ENCODE measurements at places on chromosomes 11 and 22.

DNA sequence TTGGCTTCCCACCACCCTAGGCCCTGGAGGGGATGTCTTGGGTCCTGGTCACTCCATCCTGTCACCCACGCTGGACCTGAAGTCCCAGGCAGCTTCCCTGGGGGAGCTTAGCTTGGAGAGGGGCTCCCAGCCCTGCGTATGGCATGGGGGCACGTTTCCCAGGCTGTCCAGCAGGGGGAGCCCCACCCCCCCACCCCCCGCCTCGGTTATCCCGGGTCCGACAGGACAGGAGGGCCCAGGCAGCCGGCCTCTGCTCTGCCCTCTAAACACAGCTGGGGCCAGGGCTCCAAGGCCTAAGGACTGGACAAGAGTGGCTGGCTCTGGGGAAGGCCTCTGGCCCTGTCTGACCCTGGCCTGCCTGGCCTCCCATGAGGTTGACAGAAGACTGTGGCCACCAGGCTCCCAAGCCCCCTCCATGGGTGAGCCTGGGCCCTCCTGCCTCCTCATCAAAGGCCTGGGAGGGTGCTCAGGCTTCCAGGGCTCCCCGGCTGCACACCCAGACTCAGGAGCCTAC, 104.8 kb downstream of the NECTIN1 start:
- DNase-seq: no peak

DNA sequence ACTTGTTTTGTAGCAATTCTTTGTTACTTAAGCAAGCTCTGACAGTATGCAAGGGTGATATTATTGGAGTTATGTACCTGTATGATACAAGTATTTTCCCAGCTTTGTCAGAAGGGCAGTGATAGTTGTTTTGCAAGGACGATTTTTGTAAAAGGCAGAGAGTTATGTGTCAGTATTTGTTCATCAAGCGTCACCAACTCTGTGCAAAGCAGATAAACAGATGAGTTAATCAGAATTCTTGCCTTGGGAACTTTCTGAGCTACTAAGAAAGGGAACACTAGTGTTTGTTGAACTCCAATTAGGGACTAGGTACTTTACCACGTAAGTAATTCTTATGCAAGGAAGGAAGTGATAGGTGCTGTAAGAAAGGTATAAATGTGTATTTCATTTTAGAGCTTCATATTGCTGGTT, 1.4 kb downstream of the USP47 start:
- no peak for DNase-seq

DNA sequence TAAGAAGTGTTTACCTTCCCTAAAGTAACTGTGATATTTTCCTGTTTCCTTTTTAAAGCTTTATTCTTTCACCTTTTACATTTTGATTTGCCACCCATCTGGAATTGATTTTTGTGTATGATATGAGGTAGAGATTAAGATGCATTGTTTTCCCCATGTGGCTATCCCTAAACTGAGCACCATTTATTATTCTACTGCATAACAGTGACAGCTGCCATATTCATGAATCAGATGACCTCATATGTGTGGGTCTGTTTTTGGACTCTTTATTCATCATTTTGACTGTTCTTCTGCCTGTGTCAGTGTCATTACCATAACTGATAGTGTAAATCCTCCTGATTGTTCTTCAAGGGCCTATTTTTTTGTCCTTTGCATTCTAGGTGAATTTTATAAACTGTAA, 50.8 kb downstream of the HIPK3 start:
- DNase-seq: no peak

DNA sequence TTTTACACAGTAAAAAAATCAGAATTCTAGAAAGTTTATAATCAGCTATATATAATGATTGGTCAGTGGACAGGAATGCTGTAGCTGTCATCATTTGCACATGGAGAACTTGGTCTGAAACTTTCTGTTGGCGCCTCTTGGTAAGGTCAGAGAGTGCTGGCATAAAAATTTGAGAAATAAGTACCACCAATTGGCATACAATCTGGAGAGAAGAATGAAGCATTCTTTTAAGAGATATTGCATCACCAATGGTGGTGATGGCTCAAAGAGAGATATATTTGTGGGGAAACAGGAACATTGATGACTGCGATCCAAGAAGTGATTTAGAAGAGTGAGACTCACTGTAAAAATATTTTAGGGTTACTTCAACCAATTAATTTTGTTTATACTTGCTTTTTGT, 19.8 kb upstream of the OOSP1 start:
- no peak for DNase-seq

DNA sequence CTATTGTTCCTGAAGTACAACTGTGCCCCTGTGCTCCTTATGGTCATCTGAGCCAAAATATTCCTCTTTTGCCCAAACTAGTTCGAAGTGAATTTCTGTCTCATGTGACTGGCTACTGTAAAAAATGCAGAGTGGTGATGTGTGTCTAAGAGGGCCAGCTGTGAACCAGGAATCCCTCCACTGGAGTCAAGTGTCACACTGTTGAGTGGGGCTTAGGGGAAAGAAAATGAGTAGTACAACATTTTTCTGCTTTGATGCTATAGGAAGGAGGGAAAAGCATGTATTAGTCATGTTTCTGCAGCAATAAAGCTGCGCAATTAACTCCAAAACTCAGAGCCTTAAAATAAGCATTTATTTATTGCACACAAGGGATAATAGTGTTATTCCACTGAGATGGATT, 39.8 kb upstream of the HMGXB4 start:
- DNase-seq: no peak

DNA sequence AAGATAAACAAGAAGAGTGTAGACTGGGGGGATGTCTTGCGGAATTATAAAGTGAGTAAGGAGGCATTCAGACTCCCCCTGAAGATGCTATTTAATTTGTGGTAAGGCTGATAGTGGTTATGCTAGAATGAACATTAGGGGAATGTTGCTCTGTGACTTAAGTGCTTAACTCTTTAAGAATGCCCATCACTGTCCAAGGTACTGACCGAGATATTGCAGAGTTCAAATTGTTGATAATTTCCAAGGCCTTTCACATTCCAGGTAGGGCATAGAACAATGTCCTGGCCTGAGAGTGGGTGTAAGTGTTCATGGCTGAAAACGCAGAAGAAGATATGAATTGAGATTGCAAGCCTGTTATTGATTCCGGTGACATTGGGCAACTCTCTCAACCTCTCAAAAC, 90.3 kb upstream of the SEZ6L start:
- no peak for DNase-seq

- DNase-seq: no peak
Measured at GRCh38 chr11:57568330-57568766, 876 bp upstream of the UBE2L6 start.

GRCh38 chr11:19910931-19911330, 198.3 kb downstream of the NAV2 start:
- DNase-seq: no peak

DNA sequence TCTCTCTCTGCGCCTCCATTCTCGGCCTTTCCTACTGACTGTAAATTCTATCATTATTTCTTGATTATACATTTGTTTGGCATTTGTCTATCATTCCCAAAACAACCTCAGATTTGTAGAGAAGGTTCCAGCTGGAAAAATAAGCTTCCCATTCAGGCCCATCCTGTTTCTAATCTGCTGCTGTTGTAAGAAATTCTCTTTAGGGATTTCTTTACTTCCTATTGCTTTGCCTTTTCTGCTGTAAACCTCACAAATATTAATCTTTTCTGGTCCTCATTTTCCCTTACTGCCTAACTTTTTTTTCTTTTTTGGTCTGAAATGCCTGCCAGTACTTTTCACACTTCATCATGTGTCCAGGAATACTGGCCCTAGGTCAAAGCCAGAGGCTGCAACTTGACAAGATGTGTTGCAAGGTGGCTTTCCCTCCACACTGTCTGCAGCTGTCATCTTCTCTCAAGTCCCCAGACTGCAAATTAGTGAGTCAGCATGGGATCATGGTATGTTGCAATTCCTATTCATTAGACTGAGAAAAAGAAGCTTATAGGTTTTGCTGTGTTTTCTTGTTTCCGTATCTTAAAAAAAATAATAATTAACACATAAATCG, 858.7 kb upstream of the CHORDC1 start:
- no peak for DNase-seq

- no peak for DNase-seq
Measured at GRCh38 chr11:76067099-76067498, 139.2 kb downstream of the WNT11 start.

GRCh38 chr11:130198964-130199363, 39.4 kb downstream of the ST14 start:
- DNase-seq: no peak

DNA sequence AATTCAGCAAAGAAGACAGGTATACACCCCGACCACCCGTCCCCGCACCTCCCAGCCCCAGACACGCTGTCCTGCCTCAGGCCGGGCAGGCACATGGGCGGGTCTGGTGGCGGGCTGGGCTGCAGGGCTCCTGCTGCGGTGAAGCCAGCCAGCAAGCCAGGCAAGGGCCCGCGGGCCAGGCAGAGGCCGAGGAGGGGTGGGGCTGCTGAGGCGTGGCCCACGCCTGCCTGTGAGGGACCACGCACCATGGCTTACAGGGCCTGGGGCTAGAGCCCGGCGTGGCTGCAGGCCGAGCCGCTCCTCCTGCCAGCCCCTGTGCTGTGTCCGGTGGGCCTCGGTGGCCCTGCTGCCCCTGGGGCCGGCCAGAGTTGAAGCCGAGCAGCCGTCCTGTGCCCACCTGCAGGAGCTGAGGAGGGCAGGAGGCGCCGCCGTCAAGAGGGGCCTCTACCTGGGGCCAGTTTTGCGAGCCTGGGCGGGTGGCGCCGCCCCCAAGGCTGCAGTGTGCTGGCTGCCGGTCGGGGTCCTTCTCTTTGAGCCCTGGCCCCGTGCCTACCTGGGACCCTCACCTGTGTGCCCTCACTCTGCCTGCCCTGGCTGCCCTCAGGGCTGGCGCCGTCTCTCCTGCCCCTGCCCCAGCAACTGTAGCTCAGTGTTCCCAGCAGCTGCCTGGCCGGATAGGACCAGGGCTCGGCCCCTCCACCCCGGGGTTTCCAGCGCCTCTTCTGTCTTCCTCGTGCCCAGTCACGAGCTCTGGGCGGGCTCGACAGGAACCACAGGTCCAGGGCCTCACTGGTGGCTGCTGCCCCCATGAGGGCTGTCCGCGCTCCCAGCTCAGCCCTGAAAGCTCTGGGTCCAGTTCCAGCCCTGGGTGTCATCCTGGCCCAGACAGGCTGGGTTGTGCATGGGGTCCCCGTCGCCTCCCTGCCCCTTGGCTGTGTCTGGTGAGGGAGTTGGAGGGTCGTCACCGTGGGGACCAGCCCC, 38.4 kb downstream of the MOB2 start:
- DNase-seq: no peak

DNA sequence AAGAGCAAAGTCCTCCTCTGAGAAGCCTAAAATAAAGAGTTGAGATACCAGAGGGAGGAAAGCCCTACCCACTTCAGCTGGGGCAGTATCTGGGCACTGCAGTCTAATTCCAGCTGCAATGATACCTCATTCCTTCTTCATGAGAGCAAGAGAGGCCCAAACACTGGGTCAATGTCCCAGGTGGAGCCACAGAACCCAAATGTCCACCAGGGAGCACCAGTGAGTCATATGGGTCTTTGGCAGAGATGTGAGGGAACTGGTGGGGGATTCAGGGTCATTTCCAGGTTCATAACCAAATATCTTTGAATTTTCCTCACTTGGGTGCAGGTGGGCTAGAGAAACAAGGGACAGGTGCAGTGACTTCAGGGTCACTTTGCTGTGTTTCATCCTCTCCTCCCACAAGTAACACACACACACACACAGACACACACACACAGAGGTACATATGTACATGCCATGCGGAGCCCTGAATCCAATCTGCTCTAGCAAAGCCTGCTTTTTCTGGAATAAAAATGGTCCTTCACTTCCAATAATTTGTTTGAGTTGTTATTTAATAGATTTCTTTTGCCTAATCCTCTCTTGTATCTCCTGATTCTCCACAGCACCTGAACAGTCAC, 585.4 kb downstream of the SOX6 start:
- DNase-seq: no peak

DNA sequence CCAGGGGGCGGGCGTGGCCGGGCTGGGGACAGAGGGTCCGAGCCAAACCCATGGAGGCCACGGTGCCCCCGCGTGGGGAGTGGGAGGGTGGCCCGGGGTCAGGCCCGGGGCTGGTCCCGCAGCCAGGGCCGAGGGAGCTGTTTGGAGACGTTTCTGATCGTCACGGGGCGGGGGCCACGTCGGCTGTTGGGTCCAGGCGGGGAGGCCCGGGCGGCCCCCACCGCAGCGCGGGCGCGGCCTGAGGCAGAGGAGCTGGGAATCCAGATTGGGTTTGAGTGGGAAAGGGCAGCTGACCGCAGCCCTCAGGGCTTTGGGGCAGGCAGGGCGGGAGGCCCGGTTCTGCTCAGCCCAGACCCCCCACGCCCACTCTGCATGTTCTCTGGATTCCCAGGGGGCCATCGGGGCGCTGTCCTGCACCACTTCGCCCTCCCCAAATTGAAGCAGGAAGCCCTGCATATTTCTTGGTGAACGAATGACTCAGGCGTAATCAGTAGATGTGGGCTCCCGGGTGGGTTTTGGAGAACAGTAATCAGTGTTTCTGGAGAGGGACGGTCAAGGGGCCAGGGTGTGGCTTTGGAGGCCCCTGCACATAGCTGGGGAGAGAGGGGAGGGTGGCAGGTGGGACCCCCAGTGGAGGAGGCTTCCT, 583 bp downstream of the MRPL23 start:
- no peak for DNase-seq

GRCh38 chr11:68354148-68354872, 41.9 kb downstream of the LRP5 start:
- no peak for DNase-seq

DNA sequence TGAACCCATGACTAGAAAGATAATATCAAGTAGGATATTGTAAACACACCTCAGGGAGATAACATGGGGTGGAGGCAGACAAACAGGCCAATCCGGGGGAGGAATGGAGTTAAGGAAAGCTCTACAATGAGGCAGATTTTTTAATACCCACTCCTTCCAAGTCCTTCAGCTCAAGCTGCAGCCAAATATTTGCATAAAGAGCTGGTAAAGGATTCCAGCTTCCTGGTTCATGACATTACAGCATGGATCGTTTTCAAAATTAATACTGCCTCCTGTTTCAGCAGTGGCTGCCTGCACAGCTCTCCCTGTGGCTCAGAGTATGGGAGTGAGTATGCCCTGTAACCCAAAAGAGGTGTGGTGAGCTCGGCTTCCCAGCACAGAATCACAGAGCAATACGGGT, 5.1 kb downstream of the POU2AF3 start:
- DNase-seq: no peak

GRCh38 chr11:76625472-76626186, 44.9 kb downstream of the LRRC32 start:
- no peak for DNase-seq

GRCh38 chr11:69477086-69477485, 4.4 kb upstream of the LINC01488 start:
- no peak for DNase-seq

DNA sequence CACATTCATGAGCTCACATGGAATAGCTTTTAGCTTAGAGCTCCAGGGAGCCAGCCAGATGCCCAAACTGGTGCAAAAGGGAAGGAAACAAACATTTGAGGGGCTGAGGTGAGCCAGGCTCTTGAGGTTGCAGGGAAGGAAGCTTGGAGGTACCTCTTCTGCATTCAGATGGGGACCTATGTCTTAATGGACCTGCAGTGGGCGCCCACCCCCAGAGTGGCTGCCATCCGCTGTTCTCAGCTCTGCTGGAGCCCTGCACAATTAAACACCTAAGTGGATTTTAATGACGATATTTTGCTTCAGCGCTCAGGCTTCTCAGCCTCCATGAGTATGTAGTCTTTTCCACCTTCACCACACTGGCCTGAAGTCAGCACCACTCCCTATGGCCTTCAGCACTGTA, 100.8 kb downstream of the LDLRAD3 start:
- no peak for DNase-seq
